ENCODE measurements at places on chromosomes 11 and 22. TPM values are rescaled to one million over a fixed set of nuclear protein-coding genes. Genes with fewer than 3 reads are reported as not detected.

GRCh38 chr11:75826461-75827230, 11.6 kb downstream of the UVRAG start:
- no peak overlapping the region for H3K4me3 ChIP-seq
- H3K4me1 ChIP-seq = no peaks in the 10 kb centered on the region
- peak overlapping the region; percentile 79 for H3K27ac ChIP-seq

DNA sequence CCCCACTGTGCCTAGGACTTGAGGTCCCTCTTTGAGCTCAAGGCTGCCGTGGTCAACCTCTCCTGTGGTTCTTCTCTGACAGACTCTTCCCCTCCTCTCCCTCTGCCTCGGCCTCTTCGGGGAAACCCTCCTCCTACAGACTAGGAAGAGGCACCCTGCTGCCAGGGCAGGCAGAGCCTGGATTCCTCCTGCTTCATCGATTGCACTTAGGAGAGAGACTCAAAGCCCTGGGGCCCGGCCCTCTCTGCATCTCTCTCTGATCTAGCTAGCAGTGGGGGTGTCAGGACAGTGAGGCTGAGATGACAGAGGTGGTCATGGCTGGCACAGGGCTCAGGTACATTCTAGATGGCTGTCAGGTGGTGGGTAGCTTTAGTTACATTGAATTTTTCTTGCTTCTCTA, 63.6 kb upstream of the EMID1 start:
- peaks cover 9% of the 10 kb centered on the region for H3K4me1 ChIP-seq
- H3K36me3 ChIP-seq = peaks cover 57% of the 10 kb centered on the region
- no peaks in the 10 kb centered on the region for H3K27me3 ChIP-seq

Gene LGR4
- total RNA-seq = 40.6 TPM

Gene OR5L1
- total RNA-seq = not detected

- no peak overlapping the region for H3K4me3 ChIP-seq
- no peaks in the 10 kb centered on the region for H3K27me3 ChIP-seq
- no peak for DNase-seq
These were observed 5.9 kb upstream of the SCGB1D2 start for GRCh38 chr11:62236187-62236586.

DNA sequence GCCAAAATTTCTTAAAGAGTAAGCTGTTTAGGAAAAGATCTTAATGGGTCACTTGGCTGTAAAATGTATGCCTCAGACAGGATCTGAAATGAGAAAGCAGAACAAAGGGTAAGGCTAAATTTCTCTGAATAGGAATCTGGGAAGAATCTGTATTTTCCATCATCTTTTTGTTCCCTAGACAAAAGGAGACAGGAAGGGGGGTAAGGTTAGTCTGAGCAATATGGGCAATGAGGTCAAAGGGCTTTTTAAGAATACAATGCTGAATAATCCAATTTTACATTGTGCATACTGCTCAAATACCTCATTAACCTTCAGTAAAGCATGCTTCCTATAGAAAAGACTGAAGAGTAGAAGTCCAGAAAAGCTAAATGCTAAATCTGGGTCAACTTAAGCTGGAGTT, 34.6 kb downstream of the CLDN25 start:
- H3K4me3 ChIP-seq = no peak overlapping the region
- H3K27me3 ChIP-seq = no peaks in the 10 kb centered on the region
- no peak overlapping the region for H3K27ac ChIP-seq
- no peak for DNase-seq

Gene NEFH
- total RNA-seq = 0.28 TPM

Measured in right atrium auricular region (tissue), 2 donors.